ENCODE measurements at places on chromosomes 16 and 17.
A peak's percentile ranks its signal among the peaks of the same experiment; 100 is the strongest.

DNA sequence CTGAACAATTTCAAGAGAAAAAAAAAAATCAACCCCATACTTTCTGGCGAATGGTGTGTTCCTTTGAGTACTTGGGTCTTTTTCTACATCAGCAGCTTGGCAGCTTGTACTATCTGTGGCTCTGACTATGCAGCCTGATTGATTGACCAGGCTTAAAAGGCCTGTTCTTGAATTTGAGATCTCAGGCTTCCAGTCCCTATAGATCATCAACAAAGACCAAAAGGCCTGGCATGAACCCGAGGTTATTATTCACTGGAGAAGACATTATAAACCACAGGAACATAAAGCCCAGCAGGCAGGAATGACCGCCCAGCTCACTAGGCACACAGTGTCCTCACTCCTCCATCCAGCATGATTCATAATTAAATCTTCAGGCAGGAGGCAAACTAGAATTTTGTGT lies 32.1 kb upstream of the CDH3 start:
- no peak for DNase-seq

DNA sequence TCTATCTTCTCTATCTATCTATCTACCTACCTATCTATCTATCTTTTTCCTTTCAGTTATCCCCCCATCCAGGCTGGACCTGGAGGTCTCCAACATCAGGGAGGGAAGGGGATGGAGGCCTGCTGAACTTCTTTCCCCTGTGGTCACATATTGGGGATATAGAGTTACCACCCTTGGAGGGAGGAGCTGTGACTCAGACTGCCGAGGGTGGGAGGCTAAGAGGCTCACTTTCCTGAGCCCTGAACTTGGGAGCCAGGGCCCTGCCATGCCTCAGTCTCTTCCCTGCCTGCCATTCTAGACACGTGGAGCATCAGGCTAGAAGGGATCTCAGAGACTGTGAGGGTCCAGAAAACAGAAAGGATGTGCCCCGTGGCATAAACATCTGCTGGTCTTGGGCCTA lies 8.4 kb downstream of the LRRC3C start:
- no peak for DNase-seq

DNA sequence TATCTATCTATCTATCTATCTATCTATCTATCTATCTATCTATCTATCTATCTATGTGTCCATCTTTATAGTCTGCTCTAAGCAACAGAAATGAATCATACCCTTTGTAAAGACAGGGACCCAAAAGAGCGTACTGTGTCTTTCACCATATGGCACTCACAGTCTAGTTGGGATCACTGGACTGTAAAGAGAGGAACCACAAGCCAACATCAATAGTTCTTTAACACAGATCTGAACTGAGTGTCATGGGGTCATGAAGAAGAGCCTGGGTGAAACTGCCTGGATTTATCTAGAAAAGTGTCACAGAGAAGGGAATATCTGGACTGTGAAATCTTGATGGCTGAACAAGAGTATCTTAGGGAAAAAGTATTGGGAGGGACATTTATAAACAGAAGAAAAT lies 619.1 kb upstream of the SOX9 start:
- DNase-seq: no peak

- DNase-seq: no peak
These were observed 177.7 kb upstream of the CIBAR2 start for GRCh38 chr16:85289760-85290625.

- no peak for DNase-seq
These were observed 69.0 kb downstream of the RTN4RL1 start for GRCh38 chr17:1956134-1956533.

DNA sequence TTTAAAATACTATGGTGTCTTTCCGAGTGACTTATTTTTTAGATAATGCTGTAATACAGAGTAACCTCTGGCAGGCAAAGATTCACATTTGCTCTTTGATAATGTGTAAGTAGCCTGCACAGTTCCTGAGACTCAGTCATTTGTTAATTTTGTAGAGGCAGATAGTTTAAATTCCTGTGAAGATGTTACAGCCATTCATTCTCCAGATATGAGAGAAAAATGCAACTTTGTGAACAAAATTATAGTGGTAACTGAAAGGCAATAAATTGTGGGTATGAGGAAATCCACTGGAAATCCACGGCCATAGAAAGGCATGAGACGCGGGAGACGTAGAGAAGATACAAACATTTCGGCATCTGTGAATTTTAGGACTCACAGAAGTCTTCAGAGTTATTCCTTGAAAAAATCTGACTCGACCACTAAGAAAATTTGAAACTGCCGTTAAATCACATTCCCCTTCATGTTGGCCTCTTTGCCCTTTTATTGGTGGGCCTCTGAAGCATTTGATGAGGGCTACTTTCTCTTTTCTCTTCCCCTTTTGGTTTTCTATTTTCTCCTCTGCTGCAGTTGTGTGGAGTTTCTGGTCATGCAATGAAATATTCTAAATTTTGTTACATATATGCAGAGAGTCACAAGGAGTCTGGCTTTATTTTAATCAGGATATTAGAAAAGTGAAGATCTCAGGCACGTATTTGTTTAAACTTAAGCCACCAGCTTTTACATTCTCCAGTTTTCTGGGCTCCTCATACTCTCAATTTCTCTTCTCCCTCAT lies 18.8 kb downstream of the HS3ST3A1 start:
- DNase-seq: no peak

GRCh38 chr16:53545433-53545832 lies 42.4 kb upstream of the AKTIP start:
- DNase-seq: no peak

DNA sequence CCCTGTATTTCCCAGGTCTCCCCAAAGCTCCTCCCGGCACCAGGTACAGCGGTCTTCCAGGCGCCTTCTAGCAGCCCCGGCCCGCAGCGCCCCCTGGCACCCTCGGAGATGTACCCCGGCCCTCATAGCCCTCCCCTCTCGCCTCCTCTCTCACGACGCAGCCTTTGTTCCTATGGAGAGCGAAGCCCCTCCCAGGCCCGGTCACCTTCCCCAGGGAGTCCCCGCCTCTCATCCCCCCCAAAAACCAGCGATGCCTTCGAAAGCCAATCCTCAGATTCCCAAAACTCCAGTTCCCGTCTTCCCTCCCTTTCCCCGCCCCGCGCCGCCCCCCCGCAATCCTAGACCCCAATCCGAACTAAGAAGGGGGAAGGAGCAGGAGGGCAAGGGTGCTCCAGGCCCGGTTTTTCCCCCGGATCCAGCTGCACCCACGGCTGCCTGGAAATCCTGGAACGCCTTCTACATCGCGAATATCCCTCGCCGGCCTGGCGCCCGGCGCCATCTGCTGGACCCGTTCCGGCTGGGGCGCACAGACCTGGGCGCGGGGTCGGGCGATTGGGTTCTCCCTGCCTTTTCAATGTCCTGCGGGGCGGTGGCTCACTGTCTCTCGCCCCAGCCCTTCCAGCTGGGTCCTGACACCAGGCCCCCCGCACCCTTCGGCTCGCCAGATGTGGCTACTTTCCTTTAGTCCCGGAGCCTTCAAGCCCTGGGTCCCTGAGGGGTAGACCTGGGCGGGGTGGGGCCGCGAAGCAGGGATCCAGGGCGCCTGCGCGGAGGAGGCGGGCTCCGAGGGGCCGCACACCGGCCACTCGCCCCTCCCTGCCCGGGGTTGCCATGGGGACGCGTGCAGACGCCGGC lies at the start of gene DNAH2:
Gene DNAH2, plus strand, starts transcription at position 844 of the 855 bp plus-strand sequence. CDS start 1,991 bp downstream, outside the sequence.
- DNase-seq: peak; percentile 21

Data from stimulated activated CD4-positive, alpha-beta T cell treated with anti-CD3 and anti-CD28 coated beads, TNF-alpha, amount 100 ng/mL, for 1 hour (primary cell).